Inflammatory macrophage (primary cell): ENCODE measurements at places on chromosomes 12 and 14.

DNA sequence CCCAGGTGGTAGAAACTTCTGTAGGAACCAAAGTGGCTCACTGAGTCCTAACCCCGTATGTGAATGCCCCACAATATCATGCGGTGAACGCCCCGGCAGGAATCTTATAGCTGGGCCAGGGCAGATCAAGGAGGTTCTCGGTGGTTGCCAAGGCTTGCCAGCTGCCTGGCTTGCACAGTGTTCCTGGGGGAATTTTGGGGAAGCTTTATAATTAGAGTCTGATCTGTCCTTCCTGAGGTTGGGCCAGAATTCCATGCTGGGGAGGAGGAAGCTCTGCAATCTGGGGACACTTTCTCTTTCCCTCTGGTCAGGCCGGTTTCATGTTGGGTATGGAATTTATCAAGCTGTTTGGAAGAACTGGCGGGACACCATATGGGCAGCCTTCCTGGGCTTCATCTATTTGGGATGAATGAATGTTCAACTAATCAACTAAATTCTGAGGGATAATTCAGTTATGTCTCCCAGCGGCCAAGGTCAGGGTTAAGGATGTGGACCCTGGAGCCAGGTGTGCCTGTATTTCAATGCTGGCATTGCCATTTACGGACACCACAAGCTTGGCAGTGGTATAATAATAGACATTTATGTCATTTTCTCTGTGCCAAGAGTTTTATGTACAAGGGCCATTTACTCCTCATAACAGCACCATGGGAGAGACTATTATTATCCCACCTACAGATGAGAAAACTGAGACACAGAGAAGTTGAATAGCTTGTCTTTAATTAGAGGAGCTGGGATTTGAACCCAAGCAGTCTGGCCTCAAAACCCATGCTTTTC is 54.3 kb downstream of the SVOP start:
- DNase-seq = no peak

GRCh38 chr12:79360936-79361335 is 329.8 kb downstream of the PAWR start:
- DNase-seq = no peak

GRCh38 chr14:32087173-32087861 is 10.2 kb downstream of the ARHGAP5 start:
- DNase-seq = no peak

- DNase-seq = peak; percentile 89
These were observed 2.3 kb upstream of the SPATS2 start for GRCh38 chr12:49364989-49365388.

- no peak for DNase-seq
These were observed 11.9 kb downstream of the NAP1L1 start for GRCh38 chr12:76072568-76072967.

DNA sequence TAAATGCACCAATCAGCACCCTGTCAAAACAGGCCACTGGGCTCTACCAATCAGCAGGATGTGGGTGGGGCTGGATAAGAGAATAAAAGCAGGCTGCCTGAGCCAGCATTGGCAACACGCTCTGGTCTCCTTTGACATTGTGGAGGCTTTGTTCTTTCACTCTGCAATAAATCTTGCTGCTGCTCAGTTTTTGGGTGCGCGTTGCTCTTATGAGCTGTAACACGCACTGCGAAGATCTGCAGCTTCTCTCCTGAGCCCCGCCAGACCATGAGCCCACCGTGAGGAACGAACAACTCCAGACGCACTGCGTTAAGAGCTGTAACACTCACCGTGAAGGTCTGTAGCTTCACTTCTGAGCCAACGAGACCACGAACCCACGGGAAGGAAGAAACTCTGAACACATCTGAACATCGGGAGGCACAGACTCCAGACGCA is 8.4 kb upstream of the PIANP start:
- no peak for DNase-seq

- no peak for DNase-seq
These were observed 121.0 kb downstream of the SCARB1 start for GRCh38 chr12:124742678-124743077.

DNA sequence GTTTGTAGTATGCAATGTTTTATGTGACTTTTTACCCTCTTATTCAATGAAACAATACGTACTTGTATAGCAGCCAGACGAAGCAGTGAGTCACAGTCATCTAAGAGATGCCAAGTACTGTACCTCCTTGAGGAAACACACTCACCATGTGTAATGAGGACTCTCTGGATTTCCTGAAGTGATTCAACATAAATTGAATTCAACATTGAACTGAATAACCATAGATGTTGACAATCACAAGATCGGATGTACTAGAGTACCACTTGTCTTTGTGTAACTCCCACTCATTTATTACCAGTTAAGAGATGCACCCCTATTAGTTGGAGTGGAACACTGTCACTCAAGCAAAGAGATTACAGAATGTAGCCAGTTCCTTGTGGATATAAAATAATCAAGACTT is 175.2 kb upstream of the HMGA2 start:
- no peak for DNase-seq

- DNase-seq = no peak
These were observed 48.3 kb downstream of the ABCD2 start for GRCh38 chr12:39571351-39571750.

DNA sequence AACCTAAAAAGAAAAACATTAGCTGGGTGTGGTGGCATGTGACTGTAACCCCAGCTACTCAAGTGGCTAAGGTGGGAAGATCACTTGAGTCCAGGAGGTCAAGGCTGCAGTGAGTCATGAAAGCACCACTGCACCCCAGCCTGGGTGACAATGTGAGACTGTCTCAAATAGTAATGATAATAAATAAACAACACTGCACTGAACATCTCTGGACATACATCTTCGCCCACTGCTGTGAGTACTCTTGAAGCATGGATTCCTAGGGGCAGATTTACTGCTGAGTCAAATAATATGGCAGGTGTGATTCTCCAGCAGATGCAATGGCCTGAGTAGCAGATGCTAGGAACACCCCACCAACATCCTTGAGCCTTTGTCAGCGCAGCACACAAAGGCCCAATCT is 23.6 kb downstream of the ABCB9 start:
- peak; percentile 16 for DNase-seq

- no peak for DNase-seq
These were observed 30.1 kb upstream of the ABCC9 start for GRCh38 chr12:21971344-21971743.

DNA sequence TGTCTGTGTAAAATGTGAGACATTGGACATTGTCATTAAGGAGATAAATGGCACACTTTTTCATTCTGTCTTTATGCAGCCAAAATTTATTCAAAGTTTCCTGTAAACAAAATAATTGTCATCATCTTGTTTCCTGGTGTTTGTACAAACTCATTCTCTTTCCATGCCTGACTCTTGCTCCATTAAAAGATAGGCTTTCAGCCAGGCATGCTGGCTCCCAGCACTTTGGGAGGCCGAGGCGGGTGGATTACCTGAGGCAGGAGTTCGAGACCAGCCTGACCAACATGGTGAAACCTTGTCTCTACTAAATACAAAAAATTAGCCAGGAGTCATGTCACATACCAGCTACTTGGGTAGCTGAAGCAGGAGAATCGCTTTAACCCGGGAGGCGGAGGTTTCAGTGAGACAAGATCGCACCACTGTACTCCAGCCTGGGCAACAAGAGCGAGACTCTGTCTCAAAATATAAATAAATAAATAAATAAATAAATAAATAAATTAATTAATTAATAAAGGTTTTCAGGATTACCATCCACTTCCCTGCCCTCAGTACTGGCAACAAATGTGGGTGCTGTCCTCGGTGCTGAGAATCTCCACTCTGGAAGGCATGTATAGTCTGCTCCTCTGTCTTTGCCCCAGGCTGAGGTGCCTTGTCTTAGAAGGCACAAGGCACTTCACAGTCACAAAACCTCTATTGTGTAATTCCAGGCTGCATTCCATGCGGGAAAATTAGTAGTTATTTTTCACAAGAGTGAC is 83.2 kb downstream of the PAH start:
- DNase-seq = no peak
